ENCODE measurements at places on chromosomes 2 and 18.

GRCh38 chr2:119429225-119429981 lies 2.3 kb upstream of the TMEM37 start:
- no peak for DNase-seq

DNA sequence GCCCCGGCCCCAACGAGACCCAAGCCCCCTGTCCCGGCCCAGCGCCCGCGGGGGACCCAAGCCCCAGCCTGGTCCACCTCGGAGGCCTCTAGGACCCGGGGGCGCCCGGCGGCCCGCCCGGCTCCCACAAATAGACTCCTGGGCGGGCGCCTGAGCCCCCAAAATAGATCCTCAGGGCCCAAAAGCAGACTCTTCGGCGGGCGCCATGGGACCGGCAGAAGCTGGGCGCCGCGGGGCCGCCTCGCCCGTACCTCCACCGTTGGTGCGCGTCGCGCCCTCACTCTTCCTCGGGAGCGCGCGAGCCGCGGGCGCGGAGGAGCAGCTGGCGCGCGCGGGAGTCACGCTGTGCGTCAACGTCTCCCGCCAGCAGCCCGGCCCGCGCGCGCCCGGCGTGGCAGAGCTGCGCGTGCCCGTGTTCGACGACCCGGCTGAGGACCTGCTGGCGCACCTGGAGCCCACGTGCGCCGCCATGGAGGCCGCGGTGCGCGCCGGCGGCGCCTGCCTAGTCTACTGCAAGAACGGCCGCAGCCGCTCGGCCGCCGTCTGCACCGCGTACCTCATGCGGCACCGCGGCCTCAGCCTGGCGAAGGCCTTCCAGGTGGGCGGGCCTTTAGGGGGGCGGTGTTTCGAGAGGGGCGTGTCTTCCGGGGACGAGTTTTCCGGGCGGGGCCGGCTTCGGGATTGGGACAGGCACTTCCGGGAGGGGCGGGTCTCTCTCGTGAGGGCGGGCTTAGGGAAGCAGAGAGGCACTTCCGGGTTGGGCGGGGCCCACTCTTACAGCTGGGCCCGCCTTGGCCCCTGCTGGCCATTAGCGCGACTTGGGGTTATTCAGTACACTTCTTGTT lies 545 bp downstream of the DUSP28 start:
- DNase-seq: peak; percentile 84

DNA sequence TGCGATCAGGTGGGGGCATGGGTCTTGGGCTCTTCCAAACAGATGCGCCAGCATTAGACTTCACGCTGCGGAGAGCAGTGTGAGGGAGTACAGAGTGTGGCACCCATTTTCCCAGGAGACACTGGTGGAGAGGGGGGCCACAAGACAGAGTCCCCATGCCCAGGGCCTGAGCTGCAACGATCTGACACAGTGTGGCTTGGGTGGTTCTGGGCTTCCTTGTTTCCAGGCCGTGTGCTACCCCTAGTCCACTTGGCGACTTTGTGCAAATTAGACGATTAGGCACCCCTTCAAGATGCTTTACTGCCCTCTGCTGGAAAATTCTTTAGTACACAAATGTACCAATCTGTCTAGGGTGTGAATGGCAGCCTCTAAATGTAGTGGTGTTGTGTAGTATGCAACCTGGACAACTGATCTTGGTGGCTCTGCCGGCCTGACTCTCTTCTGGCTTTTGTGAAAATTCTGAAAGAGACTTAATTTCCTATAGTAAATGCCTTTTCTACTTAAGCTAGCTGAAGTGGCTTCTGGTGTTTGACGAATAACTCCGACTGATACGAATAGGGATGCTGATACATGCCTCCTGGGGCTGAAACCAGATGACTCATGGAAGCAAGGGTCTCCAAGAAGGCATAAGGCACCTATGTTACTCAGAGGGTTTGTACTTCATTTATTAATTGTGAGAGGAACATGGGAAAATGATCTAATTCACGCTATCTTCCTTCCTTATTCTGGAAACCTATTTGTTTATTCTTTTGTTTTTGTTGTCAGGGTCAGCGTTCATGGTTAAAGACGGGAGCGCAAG lies 92.3 kb upstream of the SMAD2 start:
- no peak for DNase-seq

GRCh38 chr18:23809415-23809814 lies 120.2 kb downstream of the LAMA3 start:
- DNase-seq: no peak

DNA sequence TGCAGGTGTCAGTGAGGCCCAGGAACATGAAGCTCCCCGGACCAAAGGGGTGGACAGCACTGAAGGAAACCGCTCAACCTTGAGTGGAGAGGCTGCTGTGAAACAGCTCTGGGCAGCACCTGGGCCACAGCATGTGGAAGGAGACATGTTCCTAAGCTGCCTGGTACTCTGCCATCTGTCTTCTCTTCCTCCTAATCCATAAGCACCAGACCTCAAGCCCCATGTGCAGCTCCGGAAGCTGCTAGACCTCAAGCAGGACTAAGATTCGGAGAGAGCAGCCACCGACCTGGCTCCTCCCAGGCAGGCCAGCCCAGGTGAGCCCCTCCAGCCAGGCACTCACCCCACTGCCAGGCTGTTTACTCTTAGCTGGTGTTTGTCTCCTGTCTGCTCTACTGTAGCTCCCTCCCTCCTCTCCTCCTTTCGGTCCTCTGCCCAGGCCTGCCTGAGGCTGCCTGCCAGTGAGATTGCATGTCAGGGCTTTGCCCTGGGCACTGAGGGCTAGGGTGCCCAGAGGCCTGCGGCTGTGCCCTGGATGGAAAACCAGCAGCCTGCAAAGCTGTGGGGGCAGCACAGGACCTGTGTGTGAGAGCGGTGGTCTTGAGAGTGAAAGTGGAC lies 53.7 kb downstream of the BCL11A start:
- DNase-seq: no peak

DNA sequence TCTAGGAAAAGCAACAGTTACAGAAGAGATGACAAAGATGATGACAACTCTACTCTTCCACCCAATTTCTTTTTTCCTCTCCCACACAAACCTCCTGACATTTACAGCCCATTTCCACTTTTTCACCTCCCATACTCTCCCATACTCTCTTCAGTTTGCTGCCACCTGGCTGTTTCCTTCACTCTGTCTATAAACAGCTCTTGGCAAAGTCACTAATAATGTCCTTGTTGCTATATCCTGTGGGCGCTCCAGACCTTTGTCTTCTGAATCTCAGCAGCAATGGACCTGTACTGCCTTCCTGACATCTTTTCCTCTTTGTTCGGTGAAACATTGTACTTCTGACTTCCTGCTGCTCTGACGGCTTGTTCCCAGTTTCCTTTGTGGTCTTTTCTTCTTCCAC lies 60.7 kb upstream of the CAVIN2 start:
- DNase-seq: no peak

GRCh38 chr2:178005756-178006155 lies 66.8 kb downstream of the PDE11A start:
- no peak for DNase-seq

- DNase-seq: no peak
Measured at GRCh38 chr2:164700390-164700789, 79.1 kb upstream of the GRB14 start.

DNA sequence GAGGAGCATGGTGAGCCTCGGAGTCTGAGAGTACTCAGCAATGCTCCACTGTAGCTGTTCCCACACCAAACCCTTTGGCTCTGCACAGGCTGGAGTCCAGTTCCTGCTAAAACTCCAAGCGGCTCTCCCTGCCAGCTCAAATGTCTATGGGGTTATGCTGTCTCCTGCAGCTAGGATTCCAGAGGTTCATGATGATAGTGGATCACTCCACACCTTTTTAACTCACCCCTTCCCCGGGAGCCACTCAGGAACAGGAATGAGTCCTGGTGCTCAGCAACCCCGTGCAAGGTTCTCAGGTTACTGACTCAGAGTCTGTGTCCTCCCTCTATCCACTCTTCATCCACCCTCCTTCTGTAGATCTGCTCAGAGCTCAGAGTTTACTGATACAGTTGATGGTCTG lies 410.0 kb downstream of the CDH19 start:
- no peak for DNase-seq

GRCh38 chr2:69013142-69013839 lies at the start of gene ANTXR1:
Gene ANTXR1 (plus strand): TSS chr2:69013179. CDS start chr2:69013500, 321 bp downstream.
- no peak for DNase-seq

DNA sequence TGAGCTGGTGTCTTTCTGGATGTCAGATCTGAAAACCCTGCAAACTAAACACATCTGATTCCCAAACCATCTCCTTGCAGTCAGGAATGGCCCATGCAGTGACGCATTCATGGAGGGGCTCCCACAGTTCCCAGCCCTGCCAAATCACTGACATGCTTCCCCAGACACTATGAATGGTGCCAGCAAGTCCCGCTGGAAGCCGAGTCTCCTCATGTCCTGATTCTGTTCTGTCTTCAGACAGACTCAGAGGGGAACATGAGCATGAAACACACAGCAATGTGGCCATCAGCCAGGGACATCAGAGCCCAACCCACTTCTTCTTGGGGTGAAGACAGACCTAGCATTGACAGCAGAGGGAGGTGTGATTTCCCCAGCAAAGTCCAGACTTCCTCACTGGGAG lies 83.7 kb downstream of the TTC32 start:
- no peak for DNase-seq

DNA sequence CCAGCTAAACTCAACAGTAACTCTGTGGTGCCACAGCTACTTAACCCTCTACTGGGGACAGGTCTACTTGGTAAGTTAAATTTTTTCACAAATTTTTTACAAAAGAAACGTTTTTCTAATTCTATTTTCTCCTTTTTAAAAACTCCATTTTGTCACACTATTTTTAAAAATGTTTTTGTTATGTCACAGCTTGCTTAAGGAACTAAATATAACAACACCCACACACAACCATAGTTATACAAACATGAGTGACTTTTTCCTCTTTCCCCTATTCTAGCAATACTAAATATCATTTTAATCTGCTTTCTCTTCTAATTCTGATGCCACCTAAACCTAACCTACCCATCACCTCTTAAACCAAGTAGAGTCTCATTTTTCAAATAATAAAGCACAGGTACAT lies 160.5 kb upstream of the EPC2 start:
- DNase-seq: no peak

- DNase-seq: no peak
Measured at GRCh38 chr2:3641181-3641580, 16.8 kb upstream of the ALLC start.

- no peak for DNase-seq
Measured at GRCh38 chr2:64632835-64633819, 20.6 kb downstream of the SERTAD2 start.

- no peak for DNase-seq
Measured at GRCh38 chr2:240586919-240587800, 626 bp downstream of the CAPN10 start.

DNA sequence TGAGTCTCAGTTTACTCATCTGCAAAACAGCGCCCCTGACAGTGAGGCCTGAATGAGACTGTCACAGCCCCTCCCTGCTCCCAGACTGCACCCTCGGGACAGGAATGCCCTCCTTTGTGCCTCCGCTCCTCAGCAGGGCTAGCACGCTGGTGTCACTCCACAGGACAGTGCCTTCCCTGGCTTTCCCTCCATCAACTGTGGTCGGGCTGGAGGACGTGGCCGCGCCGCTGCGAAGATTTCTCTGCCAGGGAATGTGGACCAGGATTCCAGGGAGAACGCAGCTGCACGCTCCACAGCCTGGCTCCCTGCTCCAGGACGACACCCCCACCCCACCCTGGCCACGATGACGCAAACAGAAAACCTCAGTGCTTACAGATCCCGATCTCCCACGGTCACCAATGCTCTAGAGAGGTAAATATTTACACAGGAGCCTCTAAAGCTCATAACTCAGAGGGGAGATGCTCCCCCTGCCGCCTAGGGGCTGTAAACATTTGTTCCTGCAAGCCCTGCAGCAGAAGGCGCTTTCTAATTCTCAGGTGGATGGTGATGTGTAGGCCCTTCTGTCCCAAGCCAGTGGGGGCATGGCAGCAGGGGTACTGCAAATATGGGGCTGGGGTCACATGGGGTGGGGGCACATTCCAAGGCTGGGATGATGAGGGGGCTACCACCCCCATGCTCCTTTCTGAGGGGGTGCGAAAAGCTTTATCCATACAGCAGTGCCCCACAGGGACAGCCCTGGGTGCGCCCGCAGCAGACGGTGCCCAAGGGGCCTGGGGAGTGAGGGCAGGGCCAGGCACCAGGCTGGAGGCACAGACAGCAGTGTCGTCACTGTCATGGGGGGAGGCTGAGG lies 12.4 kb downstream of the HS6ST1 start:
- no peak for DNase-seq

GRCh38 chr18:56309104-56309503 lies 329.3 kb downstream of the TXNL1 start:
- DNase-seq: no peak

DNA sequence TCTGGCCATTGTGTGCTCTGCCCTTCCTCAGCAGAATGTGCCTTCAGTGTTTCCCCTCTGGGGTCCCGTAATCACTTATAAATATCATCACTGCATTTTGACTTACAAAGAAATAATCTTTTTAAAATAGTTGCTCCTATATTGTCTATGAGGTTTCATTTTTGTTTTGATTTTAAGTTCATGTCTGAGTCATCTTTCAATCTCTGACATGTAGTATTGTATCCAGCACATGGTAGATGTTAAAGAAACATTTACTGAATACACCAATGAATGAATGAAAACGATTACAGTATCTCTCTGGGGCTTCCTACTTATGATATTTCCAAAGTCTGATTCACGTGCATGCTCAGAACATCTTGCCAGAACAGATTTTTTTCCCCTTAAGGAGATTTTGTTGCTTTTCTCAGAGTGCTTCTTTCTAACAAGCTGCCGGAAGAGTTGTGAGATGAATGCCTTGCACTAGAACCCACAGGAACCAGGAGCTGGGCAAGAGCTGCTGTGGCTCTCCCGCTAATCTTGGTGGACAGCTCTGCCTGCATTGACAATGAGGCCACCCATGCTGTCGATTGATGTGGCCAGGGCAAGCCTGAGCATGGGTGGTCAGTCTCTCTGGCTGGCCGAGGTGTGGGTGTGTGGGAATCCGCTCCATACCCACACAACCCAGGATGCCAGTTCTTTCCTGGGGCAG lies 199.4 kb downstream of the CYRIA start:
- DNase-seq: no peak

- DNase-seq: no peak
Measured at GRCh38 chr2:31581124-31581795, 522 bp upstream of the SRD5A2 start.

GRCh38 chr2:127231130-127231865 lies 11.2 kb upstream of the CYP27C1 start:
- no peak for DNase-seq

DNA sequence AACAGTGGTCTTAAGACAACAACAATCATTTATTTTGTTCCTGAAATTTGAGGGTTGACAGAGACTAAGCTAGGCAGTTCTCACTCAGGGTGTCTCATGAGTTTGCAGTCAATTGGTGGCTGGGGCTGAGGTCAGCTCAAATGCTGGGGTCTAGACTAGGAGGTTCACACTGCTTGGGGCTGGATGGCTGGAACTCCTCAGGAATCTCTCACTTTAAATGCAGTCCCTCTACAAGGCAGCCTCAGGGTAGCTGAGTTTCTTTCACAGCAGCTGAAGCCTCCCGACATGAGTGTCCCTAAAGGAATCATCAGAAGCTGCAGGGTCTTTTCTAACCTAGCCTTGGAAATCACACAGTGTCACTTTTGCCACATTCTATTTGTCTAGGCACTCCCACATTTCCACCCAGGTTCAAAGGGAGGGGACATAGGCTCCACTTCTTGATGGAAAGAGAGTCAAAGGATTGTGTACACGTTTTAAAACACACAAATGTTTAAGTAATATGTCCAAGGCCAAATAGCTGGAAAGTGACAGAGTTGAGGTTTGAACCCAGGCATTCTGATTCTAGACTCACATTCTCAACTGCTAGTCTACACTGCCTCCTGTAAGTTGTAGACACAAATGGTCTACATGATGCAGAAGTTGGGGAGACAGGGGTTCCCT lies 133.8 kb downstream of the ZFP36L2 start:
- DNase-seq: no peak
